ENCODE measurements at places on chromosomes 2 and 18. TPM values are rescaled to one million over a fixed set of nuclear protein-coding genes. Genes with fewer than 3 reads are reported as not detected.
A peak's percentile ranks its signal among the peaks of the same experiment; 100 is the strongest.

DNA sequence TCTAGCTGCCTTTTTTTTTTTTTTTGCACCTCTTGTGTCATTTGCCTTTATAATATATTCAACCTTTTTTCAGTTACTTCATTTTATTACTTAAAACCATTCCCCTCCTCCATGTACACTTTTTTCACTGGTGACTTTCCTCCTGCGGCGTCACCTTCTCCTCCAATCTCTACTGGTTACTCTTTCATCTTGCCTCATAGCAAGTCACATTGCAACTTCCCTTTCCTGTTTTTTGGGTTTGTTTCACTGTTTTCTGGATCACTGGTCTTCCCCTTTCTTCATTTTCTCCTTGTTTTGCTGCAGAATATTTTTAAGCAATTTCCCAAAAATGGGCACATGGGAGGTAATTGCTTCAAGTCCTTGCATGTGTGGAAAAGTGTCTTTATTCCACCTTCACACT lies 37.7 kb upstream of the GPR155 start:
- H3K36me3 ChIP-seq, result no peaks in the 10 kb centered on the region
- no peak overlapping the region for H3K4me3 ChIP-seq

DNA sequence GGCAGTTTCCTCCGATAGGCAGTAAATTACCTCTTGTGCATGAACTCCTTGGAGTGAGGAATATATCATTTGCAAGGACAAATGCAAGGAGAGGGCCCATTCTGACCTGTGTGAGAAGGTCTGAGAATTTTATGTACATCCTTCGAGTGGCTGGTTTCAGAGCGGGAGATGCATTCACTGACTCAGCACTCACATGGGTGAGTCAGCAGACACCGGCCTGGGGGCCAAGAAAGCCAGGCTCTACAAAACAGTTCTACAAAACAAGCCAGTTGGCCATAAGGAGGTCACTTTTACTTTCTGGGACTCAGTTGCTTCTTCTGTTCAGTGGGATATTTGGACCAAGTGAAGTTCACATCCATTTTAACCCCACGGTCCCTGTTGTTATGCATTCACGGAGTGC lies 35.3 kb downstream of the CYP26B1 start:
- DNase-seq, result peak; percentile 46
- no peak overlapping the region for H3K4me3 ChIP-seq
- no peaks in the 10 kb centered on the region for H3K36me3 ChIP-seq
- peaks cover 11% of the 10 kb centered on the region for H3K4me1 ChIP-seq
- no peaks in the 10 kb centered on the region for H3K27me3 ChIP-seq
- no peak overlapping the region for H3K27ac ChIP-seq

GRCh38 chr2:126655500-126656430 lies at the start of gene GYPC:
Gene GYPC, plus strand, starts transcription at chr2:126656158. Its CDS starts 106 bp downstream, at chr2:126656264.
- peak within 1 kb of the TSS; percentile 92 for H3K27ac ChIP-seq
- peak within 1 kb of the TSS; percentile 76 for H3K4me3 ChIP-seq
- peak; percentile 91 for DNase-seq
- no peaks in the 10 kb centered on the region for H3K27me3 ChIP-seq

DNA sequence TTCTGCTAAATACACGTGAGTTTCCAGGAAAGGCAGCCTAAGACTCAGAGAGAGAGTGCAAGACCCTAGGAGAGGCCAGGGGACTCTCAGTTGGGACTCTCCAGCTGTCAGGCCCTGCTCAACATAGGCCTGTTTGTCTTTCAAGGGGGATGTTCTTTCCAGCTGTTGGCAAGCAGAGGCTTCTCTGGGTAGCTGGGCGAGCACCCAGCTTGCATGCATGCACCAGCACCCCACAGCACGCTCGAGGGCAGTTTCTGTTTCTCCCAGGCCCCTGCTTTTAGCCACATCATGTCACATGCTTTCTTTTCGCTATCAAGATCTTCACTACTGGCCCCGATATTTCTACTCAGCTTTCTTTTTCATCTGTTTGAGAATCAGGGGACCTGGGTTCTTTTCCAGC lies 479.3 kb upstream of the HS6ST1 start:
- peaks cover 17% of the 10 kb centered on the region for H3K4me1 ChIP-seq
- no peaks in the 10 kb centered on the region for H3K36me3 ChIP-seq
- DNase-seq, result no peak
- no peaks in the 10 kb centered on the region for H3K27me3 ChIP-seq
- no peak overlapping the region for H3K27ac ChIP-seq

DNA sequence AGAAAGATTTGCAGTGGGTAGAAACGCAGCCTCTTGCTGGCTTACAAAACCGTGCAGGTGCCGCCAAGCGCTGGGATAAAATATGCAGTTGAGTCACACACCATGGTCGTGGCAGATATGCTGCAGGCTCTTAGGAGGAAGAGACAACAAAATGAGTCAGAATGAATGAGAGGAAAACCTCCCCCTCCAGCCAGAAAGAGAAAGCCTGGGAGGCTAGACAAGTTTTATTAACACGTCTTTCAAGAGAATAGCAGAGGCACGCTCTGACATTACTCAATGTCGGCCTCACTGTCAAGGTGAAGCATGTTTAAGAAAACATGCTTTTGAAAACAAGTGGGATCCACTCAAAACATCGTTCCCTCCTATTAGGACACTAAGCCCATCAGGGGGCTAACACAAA lies 37.1 kb upstream of the ZCCHC2 start:
- H3K4me3 ChIP-seq, result no peak overlapping the region
- H3K4me1 ChIP-seq, result no peaks in the 10 kb centered on the region
- H3K27me3 ChIP-seq, result no peaks in the 10 kb centered on the region
- no peak overlapping the region for H3K27ac ChIP-seq
- no peaks in the 10 kb centered on the region for H3K36me3 ChIP-seq

GRCh38 chr2:151544449-151544848 lies 134.7 kb downstream of the RIF1 start:
- H3K4me1 ChIP-seq, result no peaks in the 10 kb centered on the region
- H3K27ac ChIP-seq, result no peak overlapping the region
- peaks cover 51% of the 10 kb centered on the region for H3K36me3 ChIP-seq
- H3K27me3 ChIP-seq, result no peaks in the 10 kb centered on the region
- no peak overlapping the region for H3K4me3 ChIP-seq

GRCh38 chr18:13222856-13223281 lies 4.3 kb downstream of the LDLRAD4 start:
- no peak for DNase-seq
- no peaks in the 10 kb centered on the region for H3K36me3 ChIP-seq
- H3K4me3 ChIP-seq, result peak overlapping the region; percentile 29
- H3K27ac ChIP-seq, result peak overlapping the region; percentile 96
- peaks cover 60% of the 10 kb centered on the region for H3K4me1 ChIP-seq

DNA sequence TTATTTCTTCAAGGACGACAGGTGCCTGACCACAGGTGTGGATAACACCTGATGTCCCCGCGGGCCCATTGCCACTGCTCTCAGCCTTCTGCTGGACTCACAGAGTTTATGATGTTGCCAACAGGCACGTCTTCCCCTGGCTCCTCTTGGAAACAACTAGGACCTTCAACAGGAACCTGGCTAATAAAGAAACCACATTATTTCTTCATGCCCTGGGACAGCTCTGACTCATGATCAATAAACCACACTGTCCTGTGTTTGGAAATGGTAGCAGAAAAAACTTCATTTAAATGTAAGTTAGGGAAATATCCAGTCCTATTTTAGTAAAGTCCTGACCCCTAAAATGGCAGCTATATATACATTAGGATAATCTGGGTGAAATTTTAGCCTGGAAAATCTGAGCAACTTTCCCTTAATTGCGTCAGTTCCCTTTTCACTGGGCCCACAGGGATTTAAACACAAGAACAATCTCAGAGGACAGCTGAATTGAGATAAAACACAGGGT lies 158.9 kb downstream of the VAPA start:
- H3K27me3 ChIP-seq, result no peaks in the 10 kb centered on the region
- H3K4me1 ChIP-seq, result no peaks in the 10 kb centered on the region
- no peak overlapping the region for H3K4me3 ChIP-seq

- no peak overlapping the region for H3K27ac ChIP-seq
- H3K36me3 ChIP-seq, result no peaks in the 10 kb centered on the region
- no peaks in the 10 kb centered on the region for H3K4me1 ChIP-seq
- H3K27me3 ChIP-seq, result no peaks in the 10 kb centered on the region
- DNase-seq, result no peak
Observed at GRCh38 chr18:23279931-23280330, 144.6 kb downstream of the CABLES1 start.

GRCh38 chr2:127415593-127416505 lies 2.4 kb upstream of the PROC start:
- peak overlapping the region; percentile 36 for H3K4me3 ChIP-seq
- DNase-seq, result no peak
- H3K27ac ChIP-seq, result no peak overlapping the region
- no peaks in the 10 kb centered on the region for H3K27me3 ChIP-seq
- no peaks in the 10 kb centered on the region for H3K36me3 ChIP-seq

DNA sequence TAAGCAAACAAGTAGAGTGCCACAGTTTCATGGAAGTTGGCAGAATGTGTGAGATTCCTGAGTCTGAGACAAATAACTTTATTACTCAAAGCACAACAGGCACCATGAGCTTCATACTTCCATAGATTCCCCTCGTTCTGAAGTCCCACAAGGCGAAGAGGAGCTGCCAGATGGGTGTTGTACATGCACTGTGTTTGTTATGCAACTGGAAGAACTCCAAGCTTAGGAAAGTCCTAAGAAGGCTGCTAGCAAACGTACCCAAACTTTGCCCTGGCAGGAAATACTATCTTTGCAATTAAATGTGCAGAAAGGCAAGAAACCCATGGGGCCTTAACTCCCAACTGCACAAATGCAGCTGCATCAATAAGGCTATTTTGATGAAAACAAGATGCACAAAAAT lies 1.6 kb upstream of the GCA start:
- no peak overlapping the region for H3K4me3 ChIP-seq
- no peaks in the 10 kb centered on the region for H3K36me3 ChIP-seq
- H3K27me3 ChIP-seq, result no peaks in the 10 kb centered on the region
- H3K27ac ChIP-seq, result no peak overlapping the region
- peaks cover 5% of the 10 kb centered on the region for H3K4me1 ChIP-seq

GRCh38 chr18:55334875-55335274 lies 253.1 kb downstream of the TCF4 start:
- peaks cover 57% of the 10 kb centered on the region for H3K4me1 ChIP-seq
- DNase-seq, result no peak
- no peak overlapping the region for H3K4me3 ChIP-seq

DNA sequence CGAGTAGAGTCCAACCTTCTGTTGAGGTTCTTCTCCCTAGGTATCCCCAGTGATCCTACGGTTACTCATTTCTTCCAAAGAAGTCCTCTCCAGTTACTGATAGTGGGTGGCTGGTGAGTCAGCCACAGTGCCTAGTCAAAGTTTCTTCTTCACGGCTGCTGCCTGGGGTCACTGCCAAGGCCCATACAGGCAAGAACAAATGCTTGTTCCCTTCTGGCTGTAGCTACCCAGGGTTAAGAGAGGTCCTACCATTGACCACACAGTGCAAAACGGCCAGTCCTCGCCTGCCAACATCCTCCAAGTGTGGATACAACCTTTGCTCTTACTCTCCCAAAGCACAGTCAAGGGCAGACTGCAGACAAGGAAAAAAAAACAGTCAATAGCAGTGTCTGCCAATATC lies 2.9 kb upstream of the PTPN4 start:
- peaks cover 26% of the 10 kb centered on the region for H3K4me1 ChIP-seq
- no peaks in the 10 kb centered on the region for H3K27me3 ChIP-seq

DNA sequence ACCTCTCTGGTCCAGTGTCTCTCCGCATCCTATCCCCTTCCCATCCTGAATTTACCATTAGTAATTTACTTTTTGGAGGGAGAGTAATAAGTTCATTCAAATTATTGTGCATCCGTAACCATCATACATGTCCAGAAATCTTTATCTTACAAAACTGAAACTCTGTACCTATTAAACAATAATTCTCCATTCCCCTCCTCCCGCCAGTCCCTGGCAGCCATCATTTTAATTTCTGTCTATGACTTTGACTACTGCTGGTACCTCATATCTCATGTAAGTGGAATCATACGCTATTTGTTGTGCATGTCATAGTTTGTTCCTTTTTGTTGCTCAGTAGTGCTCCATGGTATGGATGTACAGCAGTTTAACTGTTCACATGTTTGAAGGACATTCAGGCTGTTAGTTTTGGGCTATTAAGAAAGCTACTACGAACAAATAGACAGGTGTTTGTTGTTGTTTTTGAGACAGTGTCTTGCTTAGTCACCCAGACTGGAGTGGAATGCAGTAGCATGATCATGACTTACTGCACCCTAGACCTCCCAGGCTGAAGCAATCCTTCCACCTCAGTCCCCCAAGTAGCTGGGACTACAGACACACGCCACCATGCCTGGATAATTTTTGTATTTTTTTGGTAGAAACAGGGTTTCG lies 2.0 kb downstream of the LIMS1 start:
- no peak for DNase-seq
- no peaks in the 10 kb centered on the region for H3K27me3 ChIP-seq
- no peaks in the 10 kb centered on the region for H3K4me1 ChIP-seq
- no peak overlapping the region for H3K4me3 ChIP-seq
- no peak overlapping the region for H3K27ac ChIP-seq

DNA sequence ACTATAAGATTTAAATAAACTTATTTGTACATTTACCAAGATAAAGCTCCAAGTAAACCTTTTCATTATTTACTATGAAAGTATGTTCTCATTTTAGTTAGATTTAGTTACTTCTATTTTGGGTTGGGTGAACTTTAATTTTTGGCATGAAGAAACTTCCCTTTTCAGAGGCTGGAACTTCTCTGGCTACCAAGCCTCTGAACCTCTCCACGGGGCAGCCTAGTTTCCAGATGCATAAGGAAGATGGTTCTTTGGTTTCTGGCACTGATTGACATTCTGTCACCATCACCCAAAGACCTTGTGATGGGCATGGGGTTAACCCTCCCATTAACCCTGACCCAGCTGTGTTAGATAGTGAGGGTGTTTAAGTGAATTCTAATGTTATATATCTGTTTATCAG lies 17.1 kb downstream of the PSD4 start:
- no peaks in the 10 kb centered on the region for H3K36me3 ChIP-seq
- DNase-seq, result no peak
- no peaks in the 10 kb centered on the region for H3K4me1 ChIP-seq
- no peaks in the 10 kb centered on the region for H3K27me3 ChIP-seq

GRCh38 chr2:21643180-21643579 lies 519.4 kb downstream of the TDRD15 start:
- no peak for DNase-seq
- no peaks in the 10 kb centered on the region for H3K27me3 ChIP-seq
- no peak overlapping the region for H3K27ac ChIP-seq
- H3K4me1 ChIP-seq, result no peaks in the 10 kb centered on the region

DNA sequence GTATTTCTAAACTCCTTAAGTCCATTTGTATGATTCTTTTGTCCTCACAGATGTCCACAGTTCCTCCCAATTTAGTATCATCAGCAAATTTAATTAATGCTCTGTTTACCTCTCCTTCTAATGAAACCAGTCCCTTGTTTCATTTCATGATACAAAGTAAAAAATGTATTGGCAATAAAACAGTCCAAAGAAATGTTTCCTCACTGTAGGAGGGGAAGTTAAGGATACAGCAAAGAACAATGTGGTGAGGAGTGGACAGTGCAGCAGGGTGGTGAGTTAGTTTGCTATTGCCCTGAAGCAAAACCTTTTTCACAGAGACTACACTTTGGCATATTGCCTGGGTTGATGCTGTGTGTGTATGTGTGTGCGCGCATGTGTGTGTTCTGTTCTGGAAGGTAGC lies 401.5 kb downstream of the ARHGAP15 start:
- no peaks in the 10 kb centered on the region for H3K36me3 ChIP-seq
- H3K27me3 ChIP-seq, result no peaks in the 10 kb centered on the region

The FAM117B gene
- total RNA-seq, result 5.2 TPM

The RGPD3 gene
- 0.43 TPM for total RNA-seq

The GYPC gene
- total RNA-seq, result 53.8 TPM

The ALKAL2 gene
- total RNA-seq, result not detected

The EMILIN1 gene
- total RNA-seq, result 36.7 TPM

The MOCOS gene
- total RNA-seq, result 0.51 TPM

The EDAR gene
- total RNA-seq, result not detected
